ENCODE measurements at places on chromosomes 16 and 17.
A peak's percentile ranks its signal among the peaks of the same experiment; 100 is the strongest.

GRCh38 chr16:50836121-50836621 lies 94.3 kb downstream of the CYLD start:
- no peak for DNase-seq

- no peak for DNase-seq
Observed at GRCh38 chr16:56615353-56615752, 7.0 kb downstream of the MT2A start.

- DNase-seq = no peak
Observed at GRCh38 chr16:81826523-81826922, 47.4 kb downstream of the PLCG2 start.

DNA sequence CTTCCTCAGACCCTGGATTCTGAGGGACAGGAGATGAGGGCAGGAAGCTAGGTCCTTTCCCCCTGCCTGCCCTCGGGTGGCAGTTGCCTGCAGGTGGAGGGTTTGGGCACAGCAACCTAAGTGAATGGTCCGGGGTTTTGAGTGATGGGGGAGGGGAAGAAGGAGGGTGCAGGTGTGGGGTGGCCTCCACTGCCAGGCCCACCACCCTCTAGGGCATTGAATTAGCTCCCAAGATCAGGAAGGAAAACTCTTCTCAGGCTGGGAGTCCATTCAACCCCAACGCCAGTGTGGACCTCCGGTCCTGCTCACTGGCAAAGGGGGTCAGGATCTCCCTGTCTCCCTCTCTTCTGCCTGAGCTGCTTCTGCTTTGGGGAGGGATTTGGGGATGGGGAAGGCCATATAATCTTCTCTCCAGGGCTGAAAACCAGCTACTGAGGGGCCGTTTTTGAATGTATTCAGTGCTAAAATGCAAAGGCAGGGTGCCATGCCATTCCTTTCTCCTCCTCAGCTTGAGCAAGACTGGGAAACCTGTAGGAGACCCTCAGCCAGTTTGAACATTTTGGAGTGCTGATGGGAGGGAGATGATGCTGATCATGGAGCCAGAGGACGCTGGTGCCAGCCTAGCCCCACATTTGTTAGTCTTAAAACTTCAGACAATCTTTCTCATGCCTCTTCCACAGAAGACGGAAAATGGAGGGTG lies 18.8 kb downstream of the GRB7 start:
- DNase-seq = no peak

GRCh38 chr16:82684256-82684655 lies 57.5 kb downstream of the CDH13 start:
- DNase-seq = no peak

DNA sequence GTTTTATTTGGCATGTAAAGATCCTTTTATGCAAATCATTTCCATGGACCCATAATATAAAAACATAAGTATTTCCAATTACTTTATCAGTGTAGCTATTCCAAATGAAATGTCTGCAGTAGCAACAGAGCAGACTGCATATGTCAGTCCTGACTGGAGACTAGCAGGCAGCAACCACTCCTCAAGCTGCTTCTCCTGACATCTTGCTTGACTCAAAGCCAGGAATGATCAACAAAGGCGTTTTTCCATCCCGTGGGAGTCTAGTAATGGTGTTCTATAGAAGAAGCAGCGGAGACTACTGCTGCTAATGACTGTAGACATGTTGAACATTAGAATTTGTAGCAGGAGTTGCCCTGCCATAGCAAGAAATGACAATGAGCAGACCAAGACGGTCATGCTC lies 73.2 kb upstream of the AKTIP start:
- no peak for DNase-seq

GRCh38 chr17:9021158-9021991 lies at the start of gene NTN1:
NTN1 (plus strand) TSS chr17:9021510; CDS start chr17:9022374, 864 bp downstream.
- DNase-seq = no peak

- DNase-seq = no peak
Observed at GRCh38 chr16:10665166-10665565, 29.6 kb downstream of the TEKT5 start.

DNA sequence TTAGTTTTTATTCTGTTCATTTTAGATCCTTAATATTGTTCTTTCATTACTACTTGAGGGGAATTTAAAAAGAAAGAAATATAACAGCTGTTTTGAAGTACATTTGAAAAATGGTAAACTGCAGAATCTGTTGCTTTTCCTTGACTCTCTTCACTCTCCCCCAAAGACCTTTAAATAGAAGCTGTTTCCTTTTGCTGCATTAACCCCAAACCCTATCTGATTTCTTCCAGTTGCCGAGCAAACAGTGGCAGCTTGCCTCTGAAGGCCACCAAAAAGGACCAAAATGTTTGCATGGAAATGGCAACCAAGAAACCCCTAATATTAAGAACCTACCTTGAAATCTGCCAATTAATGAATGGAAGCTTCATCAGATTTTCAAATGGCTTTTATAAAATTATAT lies 37.1 kb downstream of the PRKCA start:
- no peak for DNase-seq

DNA sequence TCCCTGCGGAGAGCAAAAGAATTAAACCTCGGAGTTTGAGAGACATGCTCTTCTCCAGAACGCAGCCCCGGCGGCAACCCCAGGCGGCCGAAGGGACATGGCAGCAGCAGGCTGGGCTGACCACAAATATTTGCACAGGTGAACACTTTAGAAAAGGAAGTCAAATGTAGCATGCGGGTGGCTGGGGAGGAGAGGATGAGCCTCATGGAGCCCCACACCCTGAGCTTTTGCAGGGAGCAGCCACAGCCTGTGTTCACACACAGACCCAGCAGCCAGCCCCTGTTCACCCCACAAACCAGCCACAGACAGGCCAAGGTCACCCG lies 17.8 kb downstream of the HS3ST6 start:
- DNase-seq = no peak

DNA sequence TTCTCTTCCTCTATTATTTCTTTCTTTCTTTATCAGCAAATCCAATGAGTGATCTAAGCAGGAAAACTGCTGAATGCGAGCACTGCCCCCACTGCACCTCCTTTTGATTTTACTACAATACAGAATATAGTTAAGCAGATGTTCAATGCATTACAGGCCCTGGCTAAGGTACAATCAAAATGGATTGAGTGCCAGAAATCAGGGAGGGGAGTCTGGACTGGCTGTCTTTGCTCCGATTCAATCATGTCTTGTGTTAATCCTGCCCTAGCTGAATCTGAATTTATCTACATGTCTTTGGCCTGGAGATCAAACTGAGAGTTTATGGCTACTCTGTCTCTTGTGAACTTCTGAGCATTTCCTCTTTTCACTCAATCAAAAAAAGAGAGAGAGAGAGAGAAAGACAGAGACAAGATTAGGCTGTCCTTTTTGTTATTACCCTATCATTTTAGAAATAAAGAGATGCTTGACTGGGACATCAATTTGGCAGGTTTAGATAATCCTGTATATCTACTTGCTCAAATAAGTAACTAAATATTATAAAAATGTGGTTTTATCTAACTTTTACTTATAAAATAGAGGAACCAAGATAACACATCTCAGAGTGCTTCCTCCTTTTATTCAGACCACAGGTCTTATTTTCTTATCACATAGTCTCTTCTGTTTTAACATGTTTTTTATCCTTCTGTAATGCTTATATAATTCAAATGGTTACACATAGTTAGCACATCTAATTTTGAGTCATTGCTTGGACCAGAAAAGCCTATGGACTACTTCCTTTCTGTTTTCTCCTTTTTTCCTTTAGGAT lies 656.2 kb downstream of the KCNJ2 start:
- no peak for DNase-seq

DNA sequence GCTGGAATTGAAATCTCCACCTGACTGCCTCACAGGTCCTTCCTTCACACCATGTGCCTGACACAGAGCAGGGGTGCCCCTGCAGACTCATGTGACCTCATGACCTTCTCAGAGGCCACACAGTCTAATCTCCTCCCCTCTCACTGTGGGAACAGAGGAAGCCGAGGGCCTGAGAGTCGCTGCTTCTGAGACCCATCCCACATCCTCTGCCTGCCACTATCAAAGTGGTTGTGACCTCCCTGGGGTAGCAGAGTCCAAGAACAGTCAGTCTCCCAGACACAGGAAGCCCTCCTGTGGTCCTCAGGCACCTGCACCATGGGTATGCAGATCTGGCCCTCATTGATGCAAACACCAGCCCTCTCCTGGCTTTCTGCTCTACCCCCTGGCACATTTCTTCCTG lies 78.5 kb downstream of the RAB11FIP4 start:
- DNase-seq = no peak

DNA sequence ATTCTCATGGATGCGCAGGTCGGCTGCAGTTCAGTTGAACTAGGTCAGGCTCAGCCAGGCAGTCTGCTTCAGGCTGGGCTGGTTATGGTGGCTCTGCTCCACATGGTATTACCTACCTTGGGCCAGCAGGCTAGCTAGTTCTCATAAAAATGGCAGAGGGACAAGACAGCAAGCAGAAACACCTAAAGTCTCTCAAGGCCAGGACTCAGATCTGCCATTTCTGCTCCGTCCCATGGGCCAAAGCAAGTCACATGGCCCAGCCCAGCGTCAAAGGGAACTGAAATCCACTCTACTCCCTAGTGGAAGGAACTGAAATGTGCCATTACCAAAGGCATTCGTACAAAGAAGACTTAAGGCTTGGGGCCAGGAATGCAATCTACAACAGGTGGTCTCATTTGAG lies 160.0 kb downstream of the TMEM132E start:
- DNase-seq = no peak

- no peak for DNase-seq
Observed at GRCh38 chr17:46991617-46992016, 12.6 kb upstream of the RPRML start.

DNA sequence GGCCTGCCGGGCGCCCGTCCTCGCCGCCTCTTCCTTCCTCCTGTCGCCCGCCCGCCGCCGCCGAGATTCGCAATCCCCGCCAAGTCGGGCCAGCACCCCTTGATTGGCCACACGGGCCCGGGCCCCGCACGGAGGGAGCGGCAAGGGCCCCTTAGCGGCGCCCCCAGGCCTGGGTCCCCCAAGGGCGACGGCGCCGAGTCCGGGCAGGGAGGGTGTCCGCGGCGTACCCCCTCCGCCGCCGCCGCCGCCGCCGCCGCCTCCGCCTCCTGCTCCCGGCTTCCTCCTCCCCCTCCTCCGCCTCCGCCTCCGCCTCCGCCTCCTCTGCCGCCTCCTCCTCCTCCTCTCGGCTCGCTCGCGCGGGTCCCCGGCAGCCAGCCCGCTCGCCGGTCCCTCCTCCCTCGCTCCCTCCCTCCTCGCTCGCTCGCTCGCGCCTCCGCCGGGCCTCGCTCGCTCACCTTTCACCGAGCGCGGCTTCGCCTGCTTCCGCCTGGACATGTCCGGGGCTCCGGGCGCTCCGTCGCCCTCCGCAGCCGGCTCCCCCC lies 561 bp downstream of the ZNF423 start:
- peak; percentile 28 for DNase-seq

- no peak for DNase-seq
Observed at GRCh38 chr17:81434072-81434471, 38.8 kb downstream of the BAHCC1 start.

- no peak for DNase-seq
Observed at GRCh38 chr17:79220713-79221291, 146.2 kb downstream of the ENGASE start.

- no peak for DNase-seq
Observed at GRCh38 chr16:30637944-30638343, 12.8 kb upstream of the PRR14 start.

GRCh38 chr16:75130150-75130771 lies 13.7 kb upstream of the LDHD start:
- DNase-seq = no peak

DNA sequence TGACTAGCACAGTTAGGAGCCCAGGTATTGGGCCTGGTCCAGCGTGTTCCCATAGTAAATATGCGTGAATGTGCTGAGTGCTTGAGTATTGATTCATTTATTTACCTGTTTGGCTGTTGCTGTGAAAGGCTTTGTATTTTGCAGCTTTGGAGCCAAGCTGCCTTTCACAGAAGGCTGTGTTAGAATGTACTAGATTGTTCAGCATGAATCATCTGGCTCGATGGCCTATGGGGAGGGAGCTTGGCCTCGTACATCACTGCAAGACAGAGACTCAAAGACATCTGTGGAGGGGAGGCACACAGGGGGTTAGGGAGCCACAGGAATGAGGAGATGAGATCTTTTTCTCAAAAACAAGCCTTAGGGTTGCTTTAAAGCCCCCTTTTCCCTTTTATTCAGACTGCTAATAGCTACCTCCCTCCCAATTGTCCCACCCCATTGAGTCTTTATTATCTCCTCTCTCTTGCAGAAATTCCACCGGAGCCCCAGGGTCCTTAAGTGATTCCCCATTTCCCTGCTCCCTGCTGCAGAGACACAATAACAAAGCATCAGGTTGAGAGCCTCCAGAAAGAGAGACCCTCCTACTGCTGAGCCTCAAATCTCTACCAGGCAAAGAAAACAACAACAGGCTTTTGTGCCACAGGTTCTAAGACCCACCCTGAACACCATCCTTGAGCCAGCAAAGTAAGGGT lies 307.2 kb downstream of the ABCC12 start:
- DNase-seq = no peak

DNA sequence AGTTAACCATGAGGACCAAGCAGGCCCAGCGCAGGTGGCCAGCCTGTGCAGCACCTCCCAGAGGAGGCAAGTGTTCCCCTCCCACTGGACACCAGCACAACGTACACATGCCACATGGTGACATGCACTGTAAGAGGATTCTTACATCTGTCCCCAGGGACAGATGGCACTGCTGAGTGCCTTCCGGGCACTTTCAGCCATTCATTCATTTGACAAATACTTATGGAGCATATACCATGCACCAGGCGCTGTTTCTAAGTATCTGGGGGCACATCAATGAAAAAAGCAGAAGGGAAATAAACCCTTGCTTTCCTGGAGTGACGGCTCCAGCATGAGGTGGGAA lies 79.6 kb downstream of the GAS7 start:
- DNase-seq = no peak

GRCh38 chr17:46983782-46984181 lies 4.7 kb upstream of the RPRML start:
- DNase-seq = no peak

DNA sequence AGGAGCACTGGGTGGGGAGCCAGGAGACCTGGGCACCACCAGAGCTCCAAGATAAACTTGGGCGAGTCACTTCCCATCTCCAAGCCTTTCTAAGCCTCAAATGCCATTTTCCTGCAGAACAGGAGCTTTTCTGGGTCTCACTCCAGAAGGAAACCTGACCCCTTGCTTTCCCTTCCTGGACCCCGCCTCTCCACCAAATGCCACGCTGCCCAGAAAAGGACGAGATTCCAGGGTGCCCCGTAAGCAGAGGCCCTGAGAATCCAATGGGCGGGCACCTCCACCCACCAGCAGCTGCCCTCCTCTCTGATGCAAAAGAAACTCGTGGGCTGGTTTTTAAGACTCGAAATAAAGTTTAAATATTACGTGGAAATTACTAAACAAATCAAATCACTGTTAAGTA lies 31.3 kb downstream of the ZNF423 start:
- no peak for DNase-seq

- no peak for DNase-seq
Observed at GRCh38 chr16:50259334-50260205, 6.8 kb upstream of the ADCY7 start.

- DNase-seq = no peak
Observed at GRCh38 chr17:12342609-12343435, 322.1 kb downstream of the MAP2K4 start.

Measured in cerebellar nuclear complex (tissue), 1 donor.